ENCODE measurements at places on chromosomes 1 and 21.

- no peak for DNase-seq
Observed at GRCh38 chr1:59522925-59523505, 226.1 kb downstream of the FGGY start.

GRCh38 chr1:31234123-31234708 is 5.5 kb downstream of the NKAIN1 start:
- DNase-seq = no peak

- no peak for DNase-seq
Observed at GRCh38 chr1:174726880-174727585, 272.7 kb upstream of the CACYBP start.

DNA sequence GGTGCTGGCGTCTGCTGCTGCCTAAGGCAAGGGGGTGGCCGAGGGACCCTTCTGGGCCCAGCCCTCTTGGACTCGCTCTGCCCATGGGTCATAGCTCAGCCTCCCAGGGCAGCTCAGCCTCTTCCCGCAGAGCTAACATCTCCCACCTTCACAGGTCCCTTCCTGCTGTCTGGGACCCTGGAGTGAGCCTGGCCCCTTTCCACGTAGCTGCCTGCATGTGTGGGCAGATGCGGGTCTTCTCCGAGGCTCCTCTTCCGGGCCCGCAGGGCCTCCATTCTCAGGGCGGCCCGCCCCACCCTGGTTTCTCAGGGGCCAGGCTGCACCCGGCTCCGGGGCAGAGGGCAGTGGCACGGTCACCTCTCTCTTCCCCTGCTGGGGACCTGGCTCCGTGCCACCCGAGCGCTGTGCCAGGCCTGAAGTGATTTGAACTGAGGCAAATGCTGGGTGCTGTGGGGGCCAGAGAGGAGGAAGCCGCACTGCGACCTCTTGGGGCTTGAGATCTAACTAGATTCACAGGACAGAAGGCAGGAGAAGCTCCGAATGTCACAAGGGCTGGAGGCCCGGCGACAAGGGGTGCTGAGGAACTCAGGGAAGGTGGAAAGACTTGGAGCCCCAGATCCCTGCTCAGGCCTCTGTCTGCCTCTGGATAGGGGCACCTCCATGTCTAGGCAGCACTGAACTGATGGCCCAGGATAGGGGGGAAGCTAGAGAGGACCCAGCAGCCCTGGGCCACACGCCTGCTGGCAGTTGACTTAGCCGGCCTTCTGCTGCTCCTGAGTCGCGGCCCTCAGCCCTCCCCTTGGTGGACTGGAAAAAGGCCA is 40.7 kb downstream of the COQ8A start:
- DNase-seq = no peak

DNA sequence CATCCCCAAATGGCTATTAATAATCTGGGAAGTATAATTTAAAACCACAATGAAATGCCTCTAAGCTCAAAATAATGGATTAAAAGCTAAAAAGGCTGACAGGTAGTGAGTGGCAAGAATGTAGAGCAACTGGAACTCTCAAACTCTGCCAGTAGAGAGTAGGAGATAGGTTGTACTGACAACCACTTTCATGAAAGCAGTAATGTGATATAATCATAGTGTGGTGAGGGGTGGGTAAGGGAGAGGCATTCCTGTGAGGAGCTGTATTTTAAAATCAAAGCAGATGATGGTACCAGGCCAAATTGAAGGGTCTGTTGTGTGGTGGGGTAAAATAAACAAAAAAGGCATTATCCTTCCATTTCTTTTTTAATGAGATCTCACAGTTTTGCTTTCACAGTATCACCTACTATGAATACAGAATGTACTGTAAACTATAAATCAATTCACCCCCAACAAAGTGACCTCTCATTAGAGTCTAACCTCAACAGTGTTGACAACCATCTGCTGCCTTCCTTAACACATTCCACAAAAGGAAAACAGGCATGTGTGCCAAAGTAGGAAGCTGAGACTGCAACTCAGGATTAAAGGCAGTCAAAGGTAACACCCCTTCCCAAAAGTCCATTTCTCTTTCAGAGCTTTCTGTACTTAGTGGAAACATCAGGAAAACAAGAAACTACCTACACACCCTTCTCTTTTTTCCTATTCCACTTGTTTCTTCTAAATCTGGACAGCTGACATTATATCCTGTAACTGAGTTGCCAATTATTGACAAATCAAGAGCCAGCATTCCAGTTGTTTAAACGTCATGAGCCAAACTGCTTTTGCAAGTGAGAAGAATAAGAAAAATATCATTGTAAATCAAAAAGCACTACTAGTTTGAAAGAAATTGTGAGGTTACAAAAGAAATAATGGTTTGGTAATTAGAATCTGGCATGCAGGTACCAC is 130.8 kb downstream of the FAF1 start:
- no peak for DNase-seq

Data from stimulated activated CD8-positive, alpha-beta memory T cell treated with anti-CD3 and anti-CD28 coated beads, Interleukin-15, amount 100 ng/mL, for 48 hours (primary cell).